ENCODE measurements at places on chromosomes 6 and 20.

DNA sequence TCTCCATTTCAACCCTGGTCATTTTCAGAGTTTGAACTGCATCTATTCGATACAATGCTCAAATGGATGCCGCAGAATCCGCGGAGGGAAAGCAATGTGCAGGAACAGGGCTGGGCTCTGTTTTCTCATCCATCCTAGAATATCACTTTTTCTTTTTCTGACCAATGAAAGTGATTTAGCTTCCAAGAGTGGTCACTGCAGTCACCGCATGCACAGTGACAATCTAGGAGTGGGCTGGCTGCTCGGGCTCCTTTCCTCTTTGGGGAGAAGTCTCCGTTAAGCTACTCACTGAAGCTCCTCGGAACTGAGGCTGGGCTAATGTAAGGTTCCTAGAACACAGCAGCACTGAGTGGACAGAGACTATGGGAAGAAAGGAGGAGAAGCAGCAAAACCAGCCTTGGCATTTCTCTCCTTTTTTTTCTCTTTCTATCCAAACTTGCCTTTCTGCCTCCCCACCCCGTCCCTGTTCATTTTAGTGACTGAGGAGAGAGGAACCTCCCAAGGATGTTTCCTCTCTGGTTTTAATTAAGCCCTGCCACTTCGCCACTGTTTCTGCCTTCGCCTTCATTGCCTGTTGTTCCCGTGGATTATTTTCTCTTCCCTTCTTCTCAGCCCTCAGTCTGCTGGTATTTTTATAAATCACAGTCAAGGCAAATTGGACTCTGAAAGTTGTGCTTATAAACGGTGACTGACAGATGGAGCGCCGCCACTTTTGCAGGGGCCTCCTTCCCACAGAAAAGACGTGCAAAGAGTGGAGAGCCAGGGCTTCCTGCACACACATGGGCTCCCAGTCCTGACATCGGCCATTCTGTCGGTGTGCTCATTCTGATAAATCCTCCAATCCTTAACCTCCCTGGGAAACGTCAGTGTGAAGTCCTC lies 41.1 kb downstream of the RAMACL start:
- no peak for DNase-seq

- no peak for DNase-seq
Observed at GRCh38 chr6:141666187-141666586, 466.5 kb upstream of the GJE1 start.

- DNase-seq = no peak
Observed at GRCh38 chr6:18395177-18395855, 8.2 kb downstream of the RNF144B start.

DNA sequence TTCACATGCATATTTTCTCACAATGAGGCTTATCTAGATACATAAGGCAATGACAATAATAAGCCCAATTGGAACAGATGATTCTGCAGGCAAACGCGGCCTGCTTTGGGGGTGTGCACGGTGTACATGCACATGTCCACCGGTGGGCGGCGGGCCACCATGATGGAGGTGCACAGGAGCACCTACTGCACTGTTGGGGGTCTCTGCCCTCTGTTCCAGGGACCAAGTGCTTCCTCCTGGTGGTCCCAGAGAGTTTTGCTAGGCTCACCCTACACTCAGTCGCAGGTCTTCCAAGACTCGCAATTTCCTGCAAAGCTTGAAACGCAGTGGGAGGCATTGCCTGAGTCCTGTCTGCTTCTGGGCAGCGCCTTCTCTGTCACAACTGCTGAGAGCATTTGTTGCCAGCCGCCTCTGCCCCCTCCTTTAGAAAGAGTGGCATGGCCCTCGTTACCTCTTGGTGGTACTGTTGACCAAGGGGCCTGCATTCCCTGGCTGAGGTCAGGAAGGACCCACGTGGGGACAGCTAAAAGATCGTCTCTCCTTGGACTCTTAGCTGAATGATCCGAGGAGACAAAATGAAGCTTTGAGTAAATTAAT lies 135.3 kb downstream of the ERMARD start:
- DNase-seq = no peak

DNA sequence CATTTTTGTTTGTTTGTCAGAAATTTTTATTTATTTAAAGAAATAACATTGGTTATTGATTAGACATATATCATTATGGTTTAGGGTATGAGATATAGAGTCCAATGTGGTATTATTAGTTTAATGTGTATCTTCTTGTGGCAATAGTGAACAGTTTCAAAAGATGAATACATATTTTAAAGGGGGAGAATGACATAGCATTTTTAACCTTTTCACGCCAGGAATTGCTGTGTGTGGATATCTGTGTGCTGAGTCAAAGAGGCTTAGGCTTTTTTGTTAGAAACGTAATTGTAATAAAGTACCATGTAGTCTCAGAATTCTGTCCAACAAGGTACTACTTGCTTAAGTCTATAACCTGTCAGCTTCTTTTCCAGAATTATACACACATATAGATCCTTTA lies 451.6 kb downstream of the ADGRB3 start:
- DNase-seq = no peak

- DNase-seq = no peak
Observed at GRCh38 chr6:151081656-151082055, 158.1 kb upstream of the AKAP12 start.

GRCh38 chr6:50842446-50842845 lies 23.8 kb downstream of the TFAP2B start:
- DNase-seq = no peak

DNA sequence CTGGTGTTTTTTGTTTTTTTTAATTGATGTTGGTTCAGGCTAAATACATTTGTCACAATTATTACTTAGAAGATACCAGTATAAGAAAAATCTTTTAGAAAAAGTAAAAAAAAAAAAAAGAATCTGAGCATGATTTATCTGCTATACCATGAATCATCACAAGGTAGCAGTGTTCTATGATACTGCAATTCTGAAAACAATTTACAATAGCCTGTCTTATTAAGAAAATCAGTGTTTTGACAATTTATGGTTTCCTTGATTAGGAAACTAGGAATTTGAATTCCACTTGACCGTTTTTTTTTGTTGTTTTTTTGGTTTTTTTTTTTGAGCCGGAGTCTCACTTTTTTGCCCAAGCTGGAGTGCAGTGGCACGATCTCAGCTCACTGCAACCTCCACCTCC lies 9.3 kb upstream of the MAK start:
- DNase-seq = no peak

GRCh38 chr6:35327349-35328027 lies 14.9 kb upstream of the PPARD start:
- DNase-seq = peak; percentile 59

GRCh38 chr6:154749341-154749740 lies 16.1 kb downstream of the SCAF8 start:
- DNase-seq = no peak

DNA sequence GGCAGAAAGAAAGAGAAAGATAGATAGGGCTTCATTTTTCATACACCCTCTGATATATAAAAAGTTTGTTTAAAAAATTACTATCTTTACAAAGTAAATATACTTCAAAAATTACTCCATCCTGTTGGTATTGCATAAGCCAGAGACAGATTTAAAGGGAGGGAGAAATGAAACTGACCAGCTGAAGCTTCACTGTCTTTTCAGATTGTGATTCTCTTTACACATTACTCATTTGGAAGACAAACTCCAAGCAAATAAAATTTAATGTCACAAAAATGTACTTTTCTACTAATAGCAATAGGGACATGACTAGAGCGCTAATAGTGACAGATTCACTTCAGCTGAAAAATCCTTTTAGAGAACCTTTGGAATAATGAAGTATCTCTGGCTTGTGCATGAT lies 38.6 kb upstream of the MARCKS start:
- no peak for DNase-seq

DNA sequence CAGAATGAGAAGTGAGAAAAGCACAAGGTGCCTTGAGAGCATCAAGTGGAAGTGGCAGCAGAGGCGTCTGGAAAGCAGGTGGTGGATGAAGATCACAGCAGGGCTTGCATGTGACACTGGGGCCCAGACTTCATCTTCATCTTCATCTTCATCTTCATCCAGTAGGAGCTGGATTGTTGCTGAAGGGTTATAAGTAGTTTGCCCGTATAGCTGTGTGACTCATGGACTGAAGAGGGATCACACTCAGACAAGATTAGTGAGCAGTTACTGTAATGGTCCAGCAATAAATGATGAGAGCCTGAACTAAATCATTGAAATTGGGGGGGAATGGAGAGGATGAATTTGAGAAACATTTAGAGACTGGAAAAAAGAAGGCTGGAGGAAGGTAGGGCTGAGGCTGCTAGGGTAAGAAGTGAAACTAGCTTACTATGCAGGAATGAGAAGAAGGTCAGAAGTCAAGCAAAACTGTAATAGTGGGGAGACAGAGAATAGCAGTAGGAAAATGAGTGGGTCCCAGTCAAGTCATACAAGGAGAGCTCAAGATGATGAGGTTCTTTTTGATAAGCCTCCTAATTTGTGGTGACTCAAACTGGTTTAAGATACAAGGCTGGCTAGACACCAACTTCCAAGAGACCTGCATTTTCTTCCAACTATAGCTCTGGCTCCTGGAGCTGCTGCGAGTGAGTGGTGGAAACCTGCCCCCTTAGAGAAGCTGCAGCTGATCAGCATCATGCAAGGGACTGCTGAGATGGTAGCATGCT lies 92.3 kb upstream of the BEND6 start:
- no peak for DNase-seq

GRCh38 chr6:4384656-4385055 lies 249.3 kb upstream of the ECI2 start:
- no peak for DNase-seq

GRCh38 chr6:21856844-21857243 lies 263.3 kb downstream of the SOX4 start:
- DNase-seq = no peak

- no peak for DNase-seq
Observed at GRCh38 chr20:58570204-58570859, 55.1 kb upstream of the APCDD1L start.

- DNase-seq = no peak
Observed at GRCh38 chr20:5000263-5001173, 792 bp downstream of the SLC23A2 start.

- no peak for DNase-seq
Observed at GRCh38 chr20:50537546-50538201, 27.5 kb downstream of the PTPN1 start.

GRCh38 chr20:49901588-49901987 lies 13.7 kb downstream of the SPATA2 start:
- no peak for DNase-seq

- no peak for DNase-seq
Observed at GRCh38 chr6:6823568-6824224, 235.2 kb downstream of the LY86 start.

GRCh38 chr20:33647603-33648395 lies 14.3 kb upstream of the C20orf144 start:
- no peak for DNase-seq

DNA sequence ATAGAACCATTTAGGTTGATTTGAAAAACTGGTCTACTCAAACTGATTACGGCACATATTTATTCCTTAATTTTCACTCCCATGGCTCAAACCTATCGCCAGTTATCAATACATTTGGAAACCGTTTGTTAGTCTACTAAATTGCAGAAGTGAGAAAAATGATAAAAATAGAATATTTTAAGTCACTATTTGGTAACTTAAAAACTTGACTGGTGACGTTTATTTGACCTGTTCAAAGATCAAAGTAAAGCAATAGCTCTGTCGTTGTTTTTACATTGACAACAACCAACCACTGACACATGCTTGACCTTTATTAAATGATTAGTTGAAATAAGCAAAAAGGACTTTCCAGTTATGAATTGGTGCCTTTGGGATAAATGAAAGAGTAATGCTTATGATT lies 402.9 kb upstream of the MAP3K7 start:
- DNase-seq = no peak

DNA sequence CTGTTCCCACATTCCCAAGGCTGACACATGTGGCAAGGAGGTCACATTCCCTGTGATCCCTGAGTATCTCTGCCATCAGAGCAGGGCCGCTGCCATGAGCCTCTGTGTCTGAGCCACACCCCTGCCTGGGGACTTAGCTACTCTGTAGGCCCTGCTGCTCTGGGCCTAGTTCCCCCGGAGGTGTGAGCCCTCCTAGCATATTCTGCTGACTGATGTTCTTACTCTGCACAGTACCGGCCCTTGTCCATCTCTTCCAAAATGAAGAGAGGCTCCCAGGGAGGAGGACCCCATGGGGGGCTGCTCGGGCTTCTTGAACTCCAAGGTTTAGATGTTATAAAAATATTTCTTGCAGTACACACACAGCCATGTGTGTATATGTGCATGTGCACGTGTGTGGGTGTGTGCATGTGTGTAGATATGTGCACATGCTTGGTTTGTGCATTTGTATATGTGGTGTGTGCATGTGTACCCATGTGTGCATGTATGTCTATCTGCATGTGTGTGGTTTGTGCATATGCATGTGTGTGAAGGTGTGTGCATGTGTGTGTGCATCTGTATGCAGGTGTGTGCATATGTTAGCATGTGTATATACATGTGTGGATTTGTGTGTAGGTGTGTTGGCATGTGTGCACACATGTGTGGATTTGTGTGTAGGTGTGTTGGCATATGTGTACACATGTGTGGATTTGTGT lies 101.2 kb downstream of the ERMARD start:
- no peak for DNase-seq

DNA sequence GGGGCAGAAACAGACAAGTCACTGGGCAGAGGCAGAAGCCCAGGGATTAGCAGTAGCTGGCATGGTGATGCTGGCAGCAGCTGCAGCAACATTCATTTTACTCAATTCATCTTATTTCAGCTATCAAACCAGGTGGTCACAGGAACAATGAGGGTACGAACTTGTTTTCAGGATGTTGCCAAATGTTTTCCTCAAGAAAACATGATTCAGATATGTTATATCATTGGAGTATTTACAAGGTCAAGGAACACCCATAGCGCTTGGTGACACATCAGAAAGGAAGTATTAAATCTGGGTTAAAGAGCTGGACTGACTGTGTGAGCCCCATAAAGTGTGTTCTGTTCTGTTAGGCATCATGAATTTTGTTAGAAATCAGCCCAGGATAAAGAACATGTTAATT lies 456.9 kb upstream of the ID4 start:
- DNase-seq = no peak

- no peak for DNase-seq
Observed at GRCh38 chr6:34276881-34277762, 28.3 kb upstream of the SMIM29 start.

- no peak for DNase-seq
Observed at GRCh38 chr20:63497946-63498935, 642 bp downstream of the EEF1A2 start.

DNA sequence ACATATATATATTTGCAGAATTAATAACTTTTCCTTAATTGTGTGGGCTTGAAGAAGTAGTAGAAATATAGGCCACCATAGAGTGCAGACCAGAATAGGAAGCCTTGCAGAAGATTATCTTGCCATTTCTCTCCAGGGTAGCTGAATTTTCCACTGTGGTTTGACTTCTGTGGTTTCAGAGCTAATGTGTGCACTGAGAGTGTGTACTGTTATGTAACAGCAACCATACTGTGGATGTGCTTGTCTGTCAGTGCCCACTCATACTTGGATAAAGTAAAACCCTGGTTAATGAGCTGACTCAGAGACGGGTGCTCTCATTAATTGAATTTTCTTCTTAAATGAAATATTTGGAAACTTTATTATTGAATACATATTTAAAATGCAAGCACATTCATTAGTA lies 57.2 kb downstream of the CEP43 start:
- no peak for DNase-seq

GRCh38 chr6:21898107-21898796 lies 304.7 kb downstream of the SOX4 start:
- no peak for DNase-seq

- no peak for DNase-seq
Observed at GRCh38 chr6:4287372-4287771, 152.0 kb upstream of the ECI2 start.

Data from stimulated activated CD8-positive, alpha-beta memory T cell treated with anti-CD3 and anti-CD28 coated beads, Interleukin-7, amount 100 ng/mL, for 1 hour (primary cell).